ENCODE measurements at places on chromosomes 5 and 9.
A peak's percentile ranks its signal among the peaks of the same experiment; 100 is the strongest.

- no peak for DNase-seq
Measured at GRCh38 chr9:134364391-134365114, 38.3 kb downstream of the RXRA start.

DNA sequence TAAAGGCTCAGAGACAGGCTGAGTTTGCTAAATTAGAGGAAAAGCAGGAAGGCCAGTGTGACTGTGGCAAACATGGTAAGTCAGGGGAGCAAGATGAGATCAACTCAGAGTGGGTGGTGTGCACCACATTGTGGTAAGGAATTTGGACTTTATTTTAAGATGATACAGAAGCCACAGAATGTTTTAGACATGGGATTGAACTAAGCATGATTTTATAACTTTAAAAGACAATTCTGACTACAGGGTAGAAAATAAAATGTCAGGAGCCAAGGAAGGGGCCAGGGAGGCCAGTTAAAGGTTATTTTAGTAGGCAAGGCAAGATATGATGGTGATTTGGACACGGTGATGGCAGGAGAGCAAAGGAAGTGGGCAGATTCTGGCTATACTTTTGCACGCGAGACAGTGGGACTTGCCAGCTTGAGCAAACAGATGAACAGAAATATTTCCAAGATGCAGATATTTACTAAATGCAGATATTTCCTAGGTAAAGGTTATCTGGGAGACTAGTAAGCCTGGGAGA lies 53.9 kb downstream of the TSSK1B start:
- no peak for DNase-seq

- no peak for DNase-seq
Measured at GRCh38 chr5:177540438-177540837, 13.9 kb downstream of the FAM193B start.

DNA sequence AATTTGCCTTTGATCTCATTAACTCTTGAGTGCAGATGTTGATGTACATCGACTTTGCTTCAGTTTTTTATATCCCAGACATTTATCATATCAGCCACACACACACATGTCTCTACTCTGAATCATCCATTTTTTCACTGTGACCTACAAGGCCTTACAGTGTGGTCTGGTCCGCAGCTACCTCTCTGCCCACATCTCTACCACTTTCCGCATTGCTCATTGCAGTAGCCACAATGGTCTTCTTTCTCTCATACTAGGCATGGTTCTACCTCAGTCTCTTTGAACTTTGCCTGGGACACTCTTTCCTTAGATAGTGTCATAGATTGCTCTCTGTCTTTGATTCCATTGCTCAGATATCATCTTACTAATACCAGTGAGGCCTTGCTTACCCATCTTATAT lies 87.9 kb upstream of the FSD1L start:
- peak; percentile 18 for DNase-seq

DNA sequence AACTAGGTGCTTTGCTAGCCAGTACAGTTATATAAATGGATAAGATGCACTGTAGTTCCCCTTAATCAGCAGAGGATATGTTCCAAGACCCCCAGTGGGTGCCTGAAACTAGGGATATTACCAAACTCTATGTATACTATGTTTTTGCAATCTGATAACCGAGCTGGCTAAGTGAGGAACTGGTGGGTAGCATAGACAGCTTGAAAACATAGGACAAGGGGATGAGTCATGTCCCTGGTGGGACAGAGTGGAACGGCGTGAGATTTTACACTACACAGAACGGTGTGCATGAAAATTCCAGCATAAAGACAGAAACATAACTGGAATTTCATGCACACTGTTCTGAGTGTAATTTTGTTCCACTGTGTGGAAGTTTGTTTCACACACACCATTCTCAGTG lies 86.9 kb downstream of the BASP1 start:
- no peak for DNase-seq

Data from CD4-positive, CD25-positive, alpha-beta regulatory T cell (primary cell).